Activated effector memory CD4-positive, alpha-beta T cell treated with Interleukin-2 at 50 U/mL for 16 hours (primary cell): ENCODE measurements at places on chromosomes 7 and 10.

DNA sequence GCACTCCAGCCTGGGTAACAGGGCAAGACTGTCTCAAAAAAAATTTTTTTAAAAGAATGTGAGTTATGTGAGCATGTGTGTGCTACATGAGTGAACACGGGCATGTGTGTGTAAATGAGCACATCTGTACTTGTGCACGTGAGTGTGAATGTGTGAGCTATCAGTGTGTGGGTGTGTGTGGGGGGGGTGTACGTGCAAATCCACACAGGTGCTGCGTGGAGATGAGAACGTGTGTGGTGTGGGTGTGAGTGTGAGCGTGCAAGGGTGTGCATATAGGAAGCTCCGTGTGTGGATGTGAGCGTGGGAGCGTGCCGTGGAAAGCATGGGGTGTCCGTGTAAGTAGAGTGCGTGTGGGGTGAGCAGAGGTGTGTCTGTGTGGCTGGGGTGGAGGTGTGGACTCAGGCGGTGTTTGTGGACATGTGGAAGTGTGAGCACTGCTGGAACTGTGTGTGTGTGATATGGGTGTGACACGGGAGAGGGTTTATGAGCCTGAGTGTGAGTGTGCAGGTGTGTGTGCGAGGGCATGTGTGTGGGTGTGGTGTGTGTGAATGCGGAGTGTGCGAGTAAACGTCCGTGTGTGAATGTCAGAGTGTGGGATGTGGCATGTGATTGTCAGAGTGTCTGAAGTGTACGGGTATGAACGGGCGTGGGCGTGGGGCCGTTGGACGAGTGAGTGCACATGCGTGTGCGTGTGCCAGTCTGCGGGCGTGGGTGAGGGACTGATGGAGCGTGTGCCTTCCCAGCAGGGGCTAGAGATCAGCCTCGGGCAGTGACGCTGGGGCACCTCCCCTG lies 45.9 kb upstream of the TNRC18 start:
- DNase-seq = no peak

DNA sequence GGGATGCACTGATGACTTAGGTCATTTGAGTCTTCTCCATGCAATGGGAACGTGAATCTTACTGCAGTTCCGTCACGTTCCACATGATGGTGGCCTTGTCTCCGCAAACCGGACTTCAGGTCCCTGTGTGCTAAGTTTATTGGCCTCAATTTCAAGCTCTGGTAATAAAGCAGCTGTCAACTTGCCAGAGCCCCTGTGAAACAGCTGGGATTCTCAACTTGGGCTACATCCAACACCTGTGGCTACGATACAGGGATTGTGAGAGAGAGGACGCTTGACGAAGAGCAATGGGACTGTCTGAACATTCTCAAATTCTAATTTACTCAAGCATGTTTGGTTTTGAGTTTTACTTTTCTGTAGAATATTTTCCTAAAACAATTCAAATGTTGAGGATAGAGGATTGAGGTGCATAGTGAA lies 174.2 kb downstream of the PTN start:
- no peak for DNase-seq

DNA sequence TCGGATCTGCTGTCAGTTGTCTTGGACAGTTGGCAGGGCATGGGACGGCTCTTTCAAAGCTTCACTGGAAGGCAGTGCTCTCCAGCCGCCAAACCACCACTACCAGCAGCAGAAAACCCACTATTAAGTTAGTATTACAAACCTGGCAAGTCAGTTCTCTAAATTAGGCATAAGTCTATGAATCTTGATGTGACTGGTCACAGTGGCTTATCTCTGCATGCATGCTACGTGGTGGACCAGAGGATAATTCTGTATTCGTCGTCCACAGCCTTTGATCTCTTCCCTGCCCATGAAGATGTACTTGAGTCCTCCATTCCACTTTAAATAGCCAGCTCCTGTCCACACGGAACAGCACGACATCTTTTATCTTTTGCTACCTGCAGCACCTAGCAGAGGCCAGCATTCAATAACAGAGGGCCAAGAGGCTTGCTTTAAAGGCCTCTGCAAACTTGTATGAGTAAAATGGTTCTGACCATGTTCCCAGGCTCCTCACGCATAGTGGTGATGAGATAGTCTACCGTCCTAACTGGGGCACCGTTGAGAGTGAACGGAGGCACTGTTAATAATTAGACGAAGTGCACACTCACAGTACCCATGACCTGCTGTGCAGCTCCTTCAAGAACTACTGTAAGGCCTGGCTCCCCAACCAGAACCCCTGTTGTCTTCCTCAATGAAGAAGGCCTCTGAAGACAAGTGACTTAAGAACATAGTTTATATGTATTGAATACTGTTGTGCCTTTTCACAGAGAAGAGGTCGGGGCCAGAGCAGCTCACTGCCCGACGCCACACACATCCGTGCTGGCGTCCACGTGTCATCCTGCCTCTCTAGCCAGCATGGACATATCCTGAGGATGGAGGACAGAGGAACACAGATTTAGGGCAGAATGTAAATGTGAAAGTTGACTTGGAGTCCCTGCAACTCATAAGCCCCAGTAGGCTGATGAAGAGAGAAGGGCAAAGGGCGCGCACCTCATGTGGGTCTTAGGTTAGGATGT lies 1.0 kb downstream of the GPR146 start:
- DNase-seq = no peak

DNA sequence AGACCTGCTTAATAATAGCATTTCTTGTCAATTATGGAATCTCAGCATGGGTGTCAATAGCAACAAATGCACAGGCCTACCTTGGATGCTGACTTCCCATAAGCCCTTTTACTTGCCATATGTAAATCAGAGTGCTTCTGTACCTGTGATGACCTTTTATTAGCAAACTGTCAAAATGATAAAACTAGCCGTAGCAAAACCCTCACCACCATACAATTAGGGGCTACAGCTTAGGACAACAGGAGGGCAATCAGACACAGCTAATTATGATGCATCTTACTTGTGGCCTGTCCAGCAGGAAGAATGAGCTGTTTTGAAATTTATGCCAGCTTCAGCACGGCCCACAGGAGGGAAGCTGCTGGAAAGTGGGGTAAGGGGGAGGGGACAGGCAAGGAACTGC lies 201.6 kb downstream of the TAX1BP1 start:
- no peak for DNase-seq

- DNase-seq = no peak
Measured at GRCh38 chr10:71864911-71865361, 13.9 kb upstream of the PSAP start.

GRCh38 chr10:92421550-92421949 lies 130.6 kb downstream of the MARCHF5 start:
- no peak for DNase-seq

GRCh38 chr10:13712837-13713581 lies 126.2 kb downstream of the PRPF18 start:
- DNase-seq = no peak

DNA sequence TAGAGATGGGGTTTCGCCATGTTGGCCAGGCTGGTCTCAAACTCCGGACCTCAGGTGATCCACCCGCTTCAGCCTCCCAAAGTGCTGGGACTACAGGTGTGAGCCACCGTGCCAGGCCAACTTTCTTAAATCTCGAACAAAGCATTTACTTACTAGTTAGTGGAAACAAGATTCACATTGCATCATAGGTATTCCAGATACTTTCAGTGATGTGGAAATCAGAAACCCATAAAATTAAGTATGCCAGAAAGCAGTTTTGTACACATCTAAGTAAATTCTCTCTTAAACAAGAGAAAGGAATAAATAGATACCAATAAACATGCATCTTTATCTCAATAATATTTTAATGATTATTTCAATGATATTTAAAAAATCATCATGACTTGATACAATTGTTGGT lies 75.5 kb downstream of the DGKI start:
- no peak for DNase-seq

- DNase-seq = no peak
Measured at GRCh38 chr7:153383781-153384180, 624.2 kb downstream of the ACTR3B start.

GRCh38 chr10:52326382-52326781 lies 12.3 kb downstream of the DKK1 start:
- no peak for DNase-seq

GRCh38 chr7:141706239-141707064 lies 1.7 kb upstream of the WEE2 start:
- no peak for DNase-seq

GRCh38 chr7:77570330-77571011 lies 33.4 kb downstream of the PTPN12 start:
- DNase-seq = no peak

GRCh38 chr7:142485617-142486226 lies 227.9 kb upstream of the PRSS58 start:
- no peak for DNase-seq

GRCh38 chr10:62248465-62248864 lies 20.2 kb downstream of the RTKN2 start:
- no peak for DNase-seq

GRCh38 chr7:96305915-96306314 lies 16.0 kb downstream of the SLC25A13 start:
- DNase-seq = no peak
